ENCODE measurements at places on chromosomes 3 and 15. TPM values are rescaled to one million over a fixed set of nuclear protein-coding genes. Genes with fewer than 3 reads are reported as not detected.

Gene LINGO1
- not detected for total RNA-seq

Gene GCSAM
- 1.9 TPM for total RNA-seq

DNA sequence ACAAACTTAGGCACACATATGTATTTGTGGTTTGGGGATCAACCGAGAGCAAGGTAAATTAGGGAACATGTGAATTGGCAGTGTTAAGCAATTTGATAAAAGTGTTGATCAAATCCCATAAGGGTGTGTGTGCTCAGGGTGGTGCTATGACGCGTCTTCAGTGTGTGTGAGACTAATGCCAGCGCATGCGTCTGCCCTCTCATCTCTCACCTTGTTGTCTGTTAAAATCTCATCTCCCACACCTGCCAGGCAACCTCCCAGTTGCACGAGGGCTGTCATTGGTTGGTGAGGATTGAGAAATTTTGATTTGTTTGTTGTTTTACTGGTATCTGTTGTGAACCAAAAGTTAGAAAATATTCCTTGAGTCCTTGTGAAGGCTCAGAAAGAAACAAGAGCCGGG is 137.2 kb upstream of the ICE2 start:
- no peak for DNase-seq

- DNase-seq: peak; percentile 70
These were observed 40.9 kb upstream of the IDH2 start for GRCh38 chr15:90143166-90143655.

DNA sequence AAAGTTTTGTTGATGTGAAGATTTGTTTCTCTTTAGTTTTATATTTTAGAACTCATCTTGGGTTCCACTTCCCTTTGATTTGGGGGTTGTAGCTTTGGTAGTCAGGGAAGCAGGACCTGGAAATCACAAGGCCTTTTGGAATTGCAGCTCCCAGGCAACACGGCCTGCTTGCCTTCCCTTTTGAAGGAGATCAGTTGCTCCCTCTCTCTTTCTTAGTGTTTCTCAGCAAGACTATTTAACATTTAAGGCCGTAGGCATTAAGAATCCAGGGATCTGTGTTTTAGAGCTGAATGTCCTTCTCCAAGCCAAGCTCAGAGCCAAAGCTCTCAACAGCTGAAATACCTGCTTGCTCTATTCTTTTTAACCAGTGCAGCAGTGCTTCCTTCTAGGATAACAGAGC is 310.3 kb downstream of the PTPRG start:
- no peak for DNase-seq

DNA sequence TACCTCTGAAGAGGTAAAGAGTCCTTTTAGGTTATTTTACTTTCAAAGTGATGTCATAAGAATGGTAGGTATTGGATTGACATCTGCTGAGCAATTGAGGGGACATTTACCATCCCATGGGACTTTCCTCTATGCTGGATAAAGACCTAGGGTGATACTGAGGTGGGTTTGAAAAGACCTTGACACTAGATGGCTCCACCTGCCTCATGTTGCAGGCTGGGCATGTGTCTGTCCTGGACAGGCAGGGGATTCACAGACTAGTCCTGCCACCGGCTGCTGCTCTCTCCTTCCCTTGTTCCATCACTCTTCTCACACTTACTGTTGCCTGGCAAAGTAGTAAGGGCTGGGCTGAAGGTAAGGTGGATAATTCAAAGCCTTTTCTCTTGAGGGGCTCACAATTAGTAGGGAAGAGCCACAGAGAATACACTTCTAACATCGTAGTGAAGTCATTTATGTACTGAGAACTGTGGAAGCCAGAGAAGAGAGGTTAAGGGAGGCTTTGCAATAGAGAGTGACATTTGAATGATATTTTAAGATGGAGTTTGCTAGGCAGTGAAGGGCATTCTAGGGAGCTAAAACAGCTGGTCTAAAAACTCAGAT is 27.7 kb downstream of the TRAK1 start:
- no peak for DNase-seq

- no peak for DNase-seq
These were observed 274.6 kb upstream of the ROPN1 start for GRCh38 chr3:124266487-124266886.

Gene SPATA12
- not detected for total RNA-seq

DNA sequence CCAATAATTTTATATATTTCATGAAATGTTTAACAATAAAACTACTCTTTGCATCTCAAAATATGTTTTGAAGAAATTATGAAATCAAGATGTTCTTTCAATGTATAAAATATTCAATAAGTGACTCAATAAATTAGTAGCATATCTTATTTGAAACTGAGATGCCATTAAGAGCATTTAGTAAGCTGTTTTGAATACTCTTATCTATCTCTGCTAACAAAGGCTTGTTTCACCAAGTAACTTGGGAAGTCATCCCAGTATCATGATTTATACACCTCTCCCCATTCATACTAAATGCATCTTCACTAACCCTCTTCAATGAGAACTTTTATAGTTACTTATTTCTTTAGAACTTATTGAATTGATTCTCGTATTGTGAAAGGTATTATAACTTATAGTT is 43.1 kb downstream of the TNIK start:
- DNase-seq: no peak

Gene BOC
- total RNA-seq: 4.2 TPM

DNA sequence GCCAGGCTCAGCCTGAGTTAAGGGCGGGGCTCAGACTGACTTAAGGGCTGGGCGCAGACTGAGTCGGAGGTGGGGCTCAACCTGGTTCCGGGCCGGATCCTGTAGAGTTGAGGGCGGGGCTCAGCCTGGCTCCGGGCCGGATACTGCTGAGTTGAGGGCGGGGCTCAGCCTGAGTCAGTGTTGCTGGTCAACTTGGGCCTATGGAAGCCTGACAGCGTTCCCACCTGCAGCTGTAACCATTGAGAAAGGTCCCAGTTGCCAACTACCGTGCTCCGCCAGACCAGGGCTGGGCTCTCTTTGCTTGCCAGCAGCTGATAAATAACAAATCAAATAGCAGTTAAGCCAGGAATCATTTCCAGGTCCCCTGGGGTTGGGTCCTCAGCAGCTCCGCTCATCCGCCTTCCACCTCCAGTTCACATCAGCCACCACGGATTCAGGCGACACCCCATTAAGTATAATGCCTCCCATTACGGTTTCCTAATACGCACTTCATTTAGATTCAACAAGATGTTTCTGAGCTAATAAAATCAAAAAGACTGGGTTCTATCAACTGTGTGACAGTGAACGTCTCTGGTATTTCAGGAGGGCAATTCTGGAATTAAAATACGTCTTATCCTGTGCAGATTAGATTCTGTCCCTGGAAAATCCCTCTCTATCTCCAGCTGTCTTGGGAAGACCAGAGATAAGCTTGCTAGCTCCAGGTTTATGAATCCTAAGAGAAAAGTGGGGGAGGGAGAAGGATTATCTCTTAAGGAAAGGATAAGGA is 7.3 kb downstream of the GRIP2 start:
- DNase-seq: no peak

- DNase-seq: no peak
These were observed 24.3 kb downstream of the PDZRN3 start for GRCh38 chr3:73600293-73600938.

DNA sequence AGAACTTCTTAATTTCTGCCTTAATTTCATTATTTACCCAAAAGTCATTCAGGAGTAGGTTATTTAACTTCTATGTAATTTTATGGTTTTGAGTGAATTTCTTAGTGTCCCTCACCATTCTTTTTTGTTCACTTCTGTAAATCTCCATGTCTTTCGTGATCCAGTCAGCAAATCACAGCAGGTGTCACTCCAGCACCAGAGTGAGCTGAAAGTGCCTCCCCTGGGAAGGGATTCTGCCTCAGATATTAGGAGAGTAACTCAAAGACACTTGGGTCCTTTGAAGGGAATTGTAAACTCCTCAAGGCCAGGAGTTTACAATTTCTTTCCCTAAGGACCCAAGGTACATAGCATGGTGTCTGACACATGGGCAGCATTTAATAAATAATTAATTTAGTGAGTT is 207.6 kb upstream of the AZI2 start:
- no peak for DNase-seq

Gene TP63
- 5.6 TPM for total RNA-seq

GRCh38 chr3:99516936-99517335 is 121.5 kb upstream of the COL8A1 start:
- DNase-seq: no peak
